ENCODE measurements at places on chromosomes 7 and 10. TPM values are rescaled to one million over a fixed set of nuclear protein-coding genes. Genes with fewer than 3 reads are reported as not detected.
A peak's percentile ranks its signal among the peaks of the same experiment; 100 is the strongest.

TMEM196 gene
- not detected for total RNA-seq

DNA sequence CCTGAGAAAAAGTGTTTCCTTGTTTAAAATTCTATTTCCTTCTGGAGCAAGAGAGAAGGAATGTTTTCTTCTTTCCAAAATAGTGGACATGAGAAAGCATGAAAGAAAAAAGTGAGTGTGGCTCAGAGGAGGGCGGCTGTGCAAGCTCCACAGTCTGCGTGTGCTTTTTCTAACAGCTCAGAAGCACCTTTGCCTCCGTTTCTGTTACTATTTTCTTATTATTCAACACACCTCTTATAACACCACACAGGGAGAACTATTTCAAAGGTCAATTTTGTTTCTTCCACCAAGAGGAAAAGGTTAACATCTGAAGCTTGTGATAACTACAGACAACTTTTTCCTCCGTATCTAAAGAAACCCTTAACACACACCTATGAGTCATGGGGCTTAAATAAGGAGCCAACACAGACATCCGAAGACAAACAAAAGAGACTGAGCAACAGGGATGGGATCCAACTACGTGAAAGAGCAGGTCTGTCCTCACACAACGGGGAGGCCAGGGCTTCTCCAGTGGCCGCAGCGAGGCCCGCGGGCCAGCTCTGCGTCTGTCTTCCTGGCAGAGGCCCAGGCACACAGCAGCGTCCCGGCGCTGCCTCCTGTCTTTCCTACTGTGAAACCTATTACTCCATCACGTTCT is 36.2 kb upstream of the NCAPG2 start:
- no peak for DNase-seq

DHX32 gene
- 26.6 TPM for total RNA-seq

- no peak for DNase-seq
Observed at GRCh38 chr7:57821438-57822382, 371.7 kb downstream of the ZNF716 start.

GRCh38 chr7:127943541-127944521 is 87.4 kb downstream of the LRRC4 start:
- no peak for DNase-seq

DNA sequence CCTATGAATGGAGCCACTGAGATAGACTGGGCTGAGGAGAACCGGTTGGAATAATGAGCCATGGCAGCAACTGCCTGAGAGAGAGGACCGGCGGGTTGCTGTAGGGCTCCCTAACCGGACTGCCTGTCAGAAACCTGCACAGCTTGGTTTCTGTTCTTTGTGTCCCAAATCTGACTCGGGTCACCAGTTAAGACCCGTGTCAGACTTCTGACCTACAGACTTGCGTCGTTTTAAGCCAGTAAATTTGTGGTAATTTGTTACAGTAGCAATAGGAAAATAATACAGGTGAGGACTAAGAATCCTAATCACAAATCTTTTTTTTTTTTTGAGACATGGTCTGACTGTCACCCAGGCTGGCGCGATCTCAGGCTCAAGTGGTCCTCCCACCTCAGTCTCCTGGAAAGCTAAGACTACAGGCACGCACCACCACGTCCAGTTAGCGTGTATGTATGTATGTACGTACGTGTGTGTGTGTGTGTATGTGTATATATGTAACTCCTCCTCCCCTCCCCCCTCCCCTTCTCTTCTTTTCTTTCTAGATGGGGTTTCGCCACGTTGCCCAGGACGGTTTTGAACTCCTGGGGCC is 672 bp upstream of the DDX56 start:
- no peak for DNase-seq

GRCh38 chr10:83538047-83538446 is 601.3 kb upstream of the GHITM start:
- DNase-seq = no peak

CDK5 gene
- 10.4 TPM for total RNA-seq

DNA sequence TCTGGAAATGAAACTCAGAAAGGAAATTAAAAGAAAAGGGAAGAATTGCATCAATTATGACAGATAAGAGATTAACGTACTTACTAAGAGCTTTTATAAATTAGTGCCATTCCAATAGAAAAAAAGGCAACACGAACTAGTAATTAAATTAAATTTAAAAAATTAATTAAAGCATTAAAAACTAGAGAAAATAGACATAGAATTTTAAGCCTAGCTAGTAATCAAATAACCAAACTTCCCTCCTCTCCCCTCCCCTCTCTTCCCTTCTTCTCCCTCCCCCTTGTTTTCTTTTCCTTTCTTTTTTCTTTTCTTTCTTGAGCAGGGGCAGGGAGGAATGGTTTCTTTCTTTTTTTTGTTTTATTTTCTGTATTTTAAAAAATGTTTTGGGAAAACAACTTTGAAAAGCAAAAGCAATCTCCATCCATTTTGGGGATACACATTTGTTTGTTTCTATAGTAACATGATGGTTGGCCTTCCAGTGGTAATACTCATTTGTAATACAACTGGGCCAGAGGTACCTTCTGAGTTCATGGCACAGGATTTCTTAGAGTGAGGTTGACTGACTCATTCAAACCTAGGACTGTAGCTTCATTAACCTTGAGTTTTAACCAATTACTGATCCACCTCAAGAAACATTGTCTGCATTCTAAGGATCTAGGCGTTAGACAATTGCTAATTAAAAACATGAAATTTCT is 132.6 kb downstream of the ST7 start:
- no peak for DNase-seq

DNA sequence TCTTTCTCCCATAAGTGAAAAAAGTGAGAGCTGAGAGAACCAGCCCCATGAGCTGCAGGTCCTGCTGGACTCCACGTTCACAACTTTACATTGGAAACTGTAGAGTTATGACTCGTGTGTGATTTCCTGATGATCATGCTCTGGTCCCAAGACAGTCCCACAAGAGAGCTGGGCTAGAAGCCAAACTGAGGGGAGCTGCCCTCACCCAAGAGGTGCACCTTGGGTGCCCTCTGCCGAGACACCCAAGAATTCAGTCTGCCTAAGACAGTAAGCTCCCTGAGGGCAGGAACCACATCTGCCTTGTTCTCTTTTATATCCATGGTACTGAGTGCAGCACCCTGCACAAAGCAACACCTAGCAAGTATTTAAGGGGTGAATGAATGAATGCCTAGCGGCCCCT is 112.8 kb upstream of the SFMBT2 start:
- DNase-seq = no peak

DNA sequence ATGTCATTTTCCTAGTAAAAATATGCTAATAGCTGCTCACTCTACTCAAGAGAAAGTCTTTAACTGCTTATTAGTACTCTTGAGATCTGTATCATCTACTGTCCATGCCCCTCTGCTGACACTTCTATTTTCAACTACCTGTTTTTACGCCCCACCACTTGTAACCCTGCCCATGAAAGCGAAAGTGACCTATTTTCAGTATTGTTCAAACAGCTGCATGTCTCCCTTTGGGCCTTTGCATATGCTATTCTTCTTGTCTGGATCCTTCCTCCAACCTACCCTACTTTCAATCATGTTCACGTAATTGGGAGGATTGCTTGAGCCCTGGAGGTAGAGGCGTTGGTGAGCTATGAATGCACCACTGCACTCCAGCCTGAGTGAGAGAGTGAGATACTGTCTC is 1481.3 kb downstream of the GATA3 start:
- no peak for DNase-seq

- DNase-seq = no peak
Observed at GRCh38 chr10:48206482-48207250, 67.8 kb downstream of the FRMPD2 start.

GRCh38 chr10:45294681-45295080 is 20.7 kb downstream of the OR13A1 start:
- no peak for DNase-seq

- no peak for DNase-seq
Observed at GRCh38 chr10:124484661-124485060, 23.0 kb downstream of the LHPP start.

DNA sequence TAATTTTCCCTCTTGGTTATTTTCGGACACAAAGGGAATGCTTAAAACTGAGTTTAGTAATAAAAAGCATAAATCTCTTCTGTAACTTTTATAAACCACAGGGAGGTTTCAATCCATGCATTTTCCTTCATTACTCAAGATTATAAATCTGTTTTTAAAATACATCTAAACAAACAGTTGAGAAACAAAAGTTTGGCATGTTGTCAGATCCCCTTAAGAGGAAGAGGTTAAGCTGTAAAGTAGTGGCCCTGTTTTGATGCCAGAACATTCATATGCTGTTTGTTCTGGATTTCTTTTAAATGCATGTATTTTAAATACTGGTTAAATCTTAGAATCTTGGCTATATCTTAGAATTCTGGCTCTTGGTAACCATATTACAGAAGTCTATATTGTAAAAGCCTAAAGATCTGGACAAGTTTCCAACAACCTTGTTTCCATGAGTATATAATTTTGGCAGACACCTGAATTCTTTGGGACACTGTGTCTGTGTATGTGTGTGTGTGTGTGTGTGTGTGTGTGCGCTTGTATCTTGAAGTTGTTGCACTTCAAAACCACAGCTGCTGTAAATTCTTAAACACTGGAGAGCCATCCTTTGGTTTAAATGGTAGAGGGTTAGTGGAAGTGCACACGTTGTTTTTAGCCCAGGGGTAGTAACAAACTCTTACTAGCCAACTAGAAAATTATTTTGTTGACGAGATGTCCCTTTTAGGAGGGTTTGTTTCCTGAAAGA is 6.8 kb upstream of the SEMA4G start:
- DNase-seq = no peak

DNA sequence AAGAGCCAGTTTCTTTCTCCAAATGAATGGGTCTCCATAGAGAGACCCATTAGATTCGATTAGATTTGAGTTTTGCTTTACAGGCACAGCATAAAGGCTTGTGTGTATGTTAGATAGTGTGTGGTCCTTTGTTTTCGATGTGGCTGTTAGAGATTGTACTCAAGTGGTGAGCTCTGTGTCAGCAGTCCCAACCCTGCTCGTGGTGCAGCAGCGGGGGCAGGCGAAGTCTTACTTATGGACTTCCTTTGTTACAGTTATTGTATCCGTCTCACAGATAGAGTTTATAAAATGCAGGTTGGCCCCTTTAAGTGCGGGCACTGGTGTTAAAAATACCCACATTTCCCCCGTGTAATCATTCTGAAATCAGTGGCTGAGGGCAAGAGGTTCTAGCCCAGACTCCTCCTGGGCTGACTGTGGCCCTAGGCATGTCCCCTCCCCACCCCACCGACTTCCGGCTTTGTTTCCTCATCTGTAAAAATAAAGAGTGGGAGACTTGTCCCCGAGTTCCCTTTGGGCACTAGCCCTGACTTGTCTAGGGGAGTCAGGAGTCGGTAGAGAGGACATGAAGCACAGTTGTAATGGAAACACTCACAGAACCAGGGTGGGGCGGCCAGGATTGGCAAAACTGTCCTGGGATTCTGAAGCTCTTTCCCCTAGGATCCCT is 28.6 kb downstream of the MTURN start:
- DNase-seq = peak; percentile 66

AS3MT gene
- 1.4 TPM for total RNA-seq

TACC2 gene
- total RNA-seq = not detected

DNA sequence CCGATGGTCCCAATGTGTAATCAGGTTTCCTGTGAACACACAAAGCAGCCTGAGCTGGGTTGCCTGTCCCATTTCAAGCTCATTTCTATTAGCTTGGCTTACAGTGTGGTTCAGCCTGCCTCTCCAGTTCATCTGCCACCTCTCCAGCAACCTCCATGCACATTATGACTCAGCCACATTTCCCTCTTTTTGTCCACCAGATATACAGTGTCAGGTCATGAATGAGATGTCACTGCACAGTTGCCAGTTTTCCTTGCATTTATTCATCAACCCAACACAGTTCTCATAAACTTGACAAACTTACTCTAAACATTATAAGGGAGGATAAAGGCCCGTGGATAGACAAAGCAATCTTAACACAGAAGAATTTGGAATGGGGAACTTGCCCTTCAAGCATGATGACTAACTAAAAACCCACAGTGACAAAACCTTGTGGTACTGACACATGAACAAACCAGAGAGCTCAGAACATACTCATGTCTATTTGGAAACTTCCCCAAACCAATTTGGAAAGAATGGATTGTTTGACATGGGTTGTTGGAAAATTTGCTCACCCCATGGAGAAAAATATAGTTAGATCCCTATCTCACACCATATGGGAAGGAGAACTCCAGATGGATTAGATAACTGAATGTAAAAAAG is 2.5 kb upstream of the CFAP58 start:
- peak; percentile 27 for DNase-seq

DNA sequence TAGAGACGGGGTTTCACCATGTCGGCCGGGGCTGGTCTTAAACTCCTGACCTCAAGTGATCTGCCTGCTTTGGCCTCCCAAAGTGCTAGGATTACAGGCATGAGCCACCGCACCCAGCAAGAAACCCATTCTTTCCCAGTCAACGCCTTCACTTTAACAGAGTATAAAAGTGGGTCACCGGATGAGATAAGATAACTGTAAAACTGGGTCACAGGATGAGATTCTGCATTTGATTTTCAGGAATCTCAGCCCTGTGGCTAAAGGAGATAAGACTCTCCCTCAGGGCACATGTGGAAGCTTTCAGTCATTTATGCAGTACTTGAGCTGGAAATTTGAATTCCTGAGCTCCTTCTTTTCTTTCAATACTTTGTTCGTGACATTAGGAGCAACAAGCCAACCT is 70.8 kb downstream of the LRRC17 start:
- no peak for DNase-seq

CYP3A7 gene
- total RNA-seq = not detected

CADPS2 gene
- not detected for total RNA-seq

DNA sequence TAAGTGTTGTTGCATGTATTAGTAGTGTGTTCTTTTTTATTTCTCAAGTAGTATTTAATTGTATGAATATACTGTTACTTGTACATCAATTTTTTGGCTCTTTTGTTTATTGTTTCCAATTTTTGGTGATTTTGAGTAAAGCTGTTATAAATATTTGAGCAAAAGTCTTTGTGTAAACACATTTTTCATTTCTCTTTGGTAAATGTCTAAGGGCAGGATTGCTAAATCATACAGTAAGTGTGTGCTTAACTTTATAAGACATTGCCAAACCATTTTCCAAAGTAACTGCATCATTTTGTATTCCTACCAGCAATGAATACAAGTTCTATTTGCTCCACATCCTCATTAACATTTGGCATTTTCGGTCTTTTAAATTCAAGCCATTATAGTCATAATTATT is 92.8 kb downstream of the ICA1 start:
- DNase-seq = no peak

GRCh38 chr7:106767078-106767477 is 98.0 kb upstream of the PIK3CG start:
- no peak for DNase-seq

ST8SIA6 gene
- not detected for total RNA-seq

GRCh38 chr10:122504610-122504950 is 43.2 kb downstream of the HTRA1 start:
- DNase-seq = no peak

Measured in activated CD8-positive, alpha-beta T cell treated with anti-CD3 and anti-CD28 coated beads for 36 hours (primary cell).